ENCODE measurements at places on chromosomes 2 and 18.

GRCh38 chr2:26591619-26592505 lies 49.3 kb downstream of the CIB4 start:
- DNase-seq, result no peak

DNA sequence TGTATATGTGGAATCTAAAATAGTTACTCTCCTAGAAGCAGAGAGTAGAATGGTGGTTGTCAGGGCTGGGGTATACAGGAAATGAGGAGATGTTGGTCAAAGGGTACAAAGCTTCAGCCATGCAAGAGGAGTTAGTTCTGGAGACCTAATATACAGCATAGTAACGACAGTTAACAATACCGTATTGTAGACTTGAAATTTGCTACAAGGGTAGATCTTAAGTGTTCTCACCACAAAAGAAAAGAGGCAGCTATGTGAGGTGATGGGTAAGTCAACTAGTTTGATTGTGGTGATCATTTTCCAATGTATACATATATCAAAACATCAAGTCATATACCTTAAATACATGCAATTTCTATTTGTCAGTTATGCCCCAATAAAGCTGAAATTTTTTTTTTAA lies 98.2 kb upstream of the CYP1B1 start:
- no peak for DNase-seq

- DNase-seq, result no peak
Observed at GRCh38 chr18:48216639-48217257, 192.4 kb downstream of the ZBTB7C start.

DNA sequence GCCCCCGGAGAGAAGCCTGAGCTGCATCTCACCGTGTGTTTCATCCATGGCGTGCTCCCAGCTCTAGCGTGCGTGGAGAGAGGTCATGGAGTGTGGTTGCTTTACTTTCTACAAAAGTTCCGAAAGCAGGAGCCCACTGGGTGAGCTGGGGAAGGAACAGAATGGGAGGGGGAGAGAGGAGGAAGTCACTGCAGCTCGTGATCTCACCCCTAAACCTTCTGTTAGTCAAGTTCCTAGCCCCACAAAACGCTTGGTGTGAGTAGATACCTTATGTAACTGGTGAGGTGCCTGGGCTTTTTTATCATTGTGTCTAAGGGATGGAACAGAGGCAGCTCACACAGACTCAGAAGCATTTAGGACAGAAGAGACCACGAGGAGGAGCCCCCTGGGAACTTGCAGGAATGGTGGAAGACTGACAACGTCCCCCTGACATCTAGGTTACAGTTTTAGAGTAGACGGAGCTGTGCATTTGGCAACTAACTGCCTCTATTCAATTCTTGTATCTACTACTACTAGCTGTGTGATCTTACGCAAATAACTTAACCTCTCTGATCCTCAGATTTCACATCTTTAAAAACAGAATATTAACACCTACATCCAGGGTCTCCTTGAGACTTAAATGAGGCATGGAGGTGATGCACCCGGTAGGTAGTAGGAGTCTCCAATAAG lies 123.3 kb downstream of the ARL4C start:
- no peak for DNase-seq

- no peak for DNase-seq
Observed at GRCh38 chr2:1268034-1268433, 145.2 kb upstream of the TPO start.

- peak; percentile 73 for DNase-seq
Observed at GRCh38 chr18:21444465-21445212, 155.9 kb downstream of the ESCO1 start.

DNA sequence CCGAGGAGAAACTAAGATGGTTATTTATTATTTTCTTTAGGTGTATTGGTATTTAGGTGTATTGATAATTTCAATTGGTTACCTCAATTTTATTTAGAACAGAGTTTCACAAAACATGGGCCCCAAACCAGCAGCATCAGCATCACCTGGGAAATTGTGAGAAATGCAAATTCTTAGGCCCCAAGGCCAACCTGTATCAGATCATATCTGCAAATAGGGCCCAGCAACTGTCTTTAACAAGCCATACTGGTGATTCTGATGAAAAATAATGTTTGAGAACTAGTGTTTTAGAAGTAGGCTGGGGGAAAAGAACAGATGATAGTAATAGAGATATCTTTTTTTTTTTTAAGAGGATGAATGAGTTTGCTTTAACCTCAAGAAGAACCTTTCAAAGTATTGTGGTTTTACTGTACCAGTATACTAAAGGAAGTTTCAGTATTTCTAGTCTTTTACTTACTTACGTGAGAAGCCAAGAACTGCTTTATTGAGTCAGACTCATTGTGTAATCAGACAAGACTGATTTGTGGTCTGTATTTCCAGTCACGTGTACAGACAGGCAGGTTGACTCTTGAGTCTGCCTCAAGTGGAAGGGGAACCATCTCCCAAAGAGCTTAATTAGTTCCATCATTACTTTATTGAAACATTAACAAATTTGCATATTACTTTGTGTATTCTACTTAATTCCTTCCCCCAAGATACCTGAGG lies 60.4 kb upstream of the GAREM1 start:
- peak; percentile 65 for DNase-seq

- no peak for DNase-seq
Observed at GRCh38 chr2:154640000-154640399, 58.5 kb upstream of the KCNJ3 start.

GRCh38 chr2:31176742-31177141 lies 38.5 kb upstream of the GALNT14 start:
- DNase-seq, result no peak

- DNase-seq, result no peak
Observed at GRCh38 chr18:44557616-44558151, 123.0 kb upstream of the SETBP1 start.
